Fibroblast of skin of right biceps (primary cell): ENCODE measurements at places on chromosomes 2 and 18.

DNA sequence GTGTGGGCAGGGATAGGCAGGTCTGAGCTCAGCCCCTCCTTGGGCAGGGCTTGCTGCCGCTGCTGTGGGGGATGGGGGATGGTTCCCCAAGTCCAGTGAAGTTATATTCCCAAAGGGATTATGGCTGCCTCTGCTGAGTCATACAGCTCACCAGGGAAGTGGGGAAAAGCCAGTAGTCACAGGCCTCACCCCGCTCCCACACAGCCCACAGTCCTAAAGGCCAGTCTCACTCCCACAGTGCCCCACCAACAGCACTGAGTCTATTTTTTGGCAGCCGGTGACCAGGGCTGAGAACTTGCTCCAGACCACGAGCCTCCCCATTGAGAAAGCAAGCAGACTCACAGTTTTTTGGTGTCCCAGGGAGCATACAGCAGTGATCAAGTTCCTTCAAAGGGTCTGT lies 173.3 kb downstream of the OSR1 start:
- DNase-seq = peak; percentile 52

DNA sequence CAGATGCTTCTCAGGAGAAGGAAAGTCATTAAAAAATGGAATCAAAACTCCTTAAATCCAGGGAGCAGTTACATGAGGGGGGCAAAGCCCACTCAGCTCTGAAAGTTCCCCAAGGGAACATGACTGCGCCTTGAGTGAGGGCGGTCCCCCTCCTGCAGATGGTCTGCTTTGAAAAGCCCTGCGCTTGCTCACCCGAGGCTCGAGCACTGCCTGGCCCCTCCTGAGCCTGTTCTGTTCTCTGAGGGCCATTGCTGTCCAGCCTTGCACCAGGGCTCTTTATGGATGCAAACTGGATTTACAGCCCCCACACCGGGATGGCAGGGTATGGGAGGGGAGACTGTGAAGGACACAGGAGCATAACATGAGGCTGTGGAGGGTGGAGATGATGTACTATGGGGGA lies 37.8 kb upstream of the DNMT3A start:
- no peak for DNase-seq

DNA sequence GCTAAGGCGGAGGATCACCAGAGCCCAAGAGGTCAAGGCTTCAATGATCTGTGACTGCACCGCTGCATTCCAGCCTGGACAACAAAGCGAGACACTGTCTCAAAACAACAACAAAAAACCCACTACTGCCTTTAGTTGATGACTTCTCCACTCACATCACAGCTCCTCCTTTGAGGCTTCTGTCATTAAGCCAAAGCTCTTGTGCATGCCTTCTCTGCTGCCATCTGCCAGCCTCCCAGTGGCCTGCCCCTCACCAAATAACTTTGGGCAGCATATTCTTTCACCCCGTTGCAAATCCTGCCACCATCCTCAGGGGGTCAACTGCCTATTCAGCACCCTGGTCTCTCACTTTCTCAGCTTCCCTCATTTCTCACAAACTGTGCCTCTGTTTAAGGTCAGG lies 27.5 kb downstream of the OSBPL1A start:
- no peak for DNase-seq

DNA sequence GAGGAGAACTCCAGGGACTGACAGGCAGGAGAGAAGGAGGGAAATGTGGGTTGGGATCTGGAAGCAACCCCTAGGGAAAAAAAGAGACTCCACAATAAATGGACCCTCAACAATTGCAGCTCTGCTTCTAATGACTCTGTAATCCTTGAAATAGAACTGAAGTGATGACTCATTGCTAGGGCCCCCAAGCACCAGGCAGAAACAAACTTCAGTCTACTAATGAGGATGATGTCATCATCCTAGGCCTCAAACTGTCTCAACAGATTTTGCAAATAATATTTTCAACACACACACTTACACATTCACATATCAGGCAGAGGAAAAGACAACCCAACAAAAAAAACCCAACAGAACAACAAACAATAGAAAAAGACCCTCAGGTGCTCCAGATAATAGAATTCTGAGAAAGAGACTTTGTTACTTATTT lies 143.3 kb downstream of the HDAC4 start:
- DNase-seq = peak; percentile 94

DNA sequence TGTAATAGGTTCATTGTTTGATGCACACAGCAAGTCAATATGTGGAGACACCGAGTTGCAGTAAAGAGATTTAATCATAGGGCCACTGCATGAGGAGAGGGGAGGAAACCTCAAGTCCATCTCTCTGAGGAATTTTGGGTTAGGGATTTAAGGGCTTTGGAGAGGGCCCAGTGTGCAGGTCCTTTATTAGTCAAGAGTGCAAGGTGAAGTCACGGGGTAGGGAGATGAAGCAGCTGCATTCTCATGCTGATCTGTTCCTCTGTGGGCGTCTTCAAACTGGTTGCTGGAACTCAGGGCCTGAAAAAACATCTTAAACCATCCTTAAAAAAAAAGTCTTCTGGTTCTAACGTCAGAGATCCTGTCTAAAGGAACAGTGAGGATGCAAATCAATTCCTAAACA lies 131.6 kb downstream of the NXPH2 start:
- no peak for DNase-seq

DNA sequence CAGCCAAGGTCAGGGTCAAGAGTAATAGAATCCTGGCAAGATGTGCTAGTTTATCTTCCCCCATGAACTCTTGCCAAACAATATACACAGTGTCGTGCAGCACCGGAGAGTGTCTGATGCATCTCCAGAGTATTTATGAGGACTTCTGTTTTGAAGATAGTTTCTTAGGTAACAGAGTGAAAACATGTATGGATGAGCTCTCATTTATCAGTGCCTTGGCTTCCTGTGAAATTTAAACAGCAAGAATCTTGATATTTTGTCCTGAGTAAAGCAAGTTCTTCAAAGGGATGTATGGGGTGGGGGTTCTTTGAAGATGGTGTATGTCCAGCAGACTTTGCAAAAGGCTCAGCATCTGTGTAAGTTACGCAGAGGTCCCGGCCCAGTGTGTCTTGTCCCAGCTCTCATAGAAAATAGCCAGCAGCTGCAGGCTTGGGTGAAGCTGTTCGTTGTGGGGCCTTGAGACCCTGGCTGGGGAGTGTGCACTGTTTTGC lies 361.0 kb upstream of the NT5C1B start:
- peak; percentile 69 for DNase-seq

DNA sequence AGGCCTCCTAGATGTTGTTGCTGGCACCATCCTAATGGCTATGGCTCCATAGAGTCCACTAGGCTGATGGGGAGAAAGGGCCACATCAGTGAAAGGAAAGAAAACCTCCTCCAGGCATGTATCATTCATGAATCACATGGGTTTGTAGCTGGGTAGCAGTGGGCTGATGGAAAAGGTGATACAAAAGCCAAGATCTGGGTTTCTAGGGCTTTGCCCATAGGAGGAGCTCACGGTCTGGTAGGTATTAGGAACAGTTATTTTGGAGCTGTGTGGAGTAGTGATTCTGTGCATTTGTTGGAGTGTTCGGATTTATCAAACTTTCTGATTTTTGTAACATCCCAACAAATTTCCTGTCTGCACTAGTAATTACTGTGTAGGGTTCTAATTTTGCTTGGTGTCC lies 259.2 kb downstream of the SLC4A3 start:
- DNase-seq = peak; percentile 5

DNA sequence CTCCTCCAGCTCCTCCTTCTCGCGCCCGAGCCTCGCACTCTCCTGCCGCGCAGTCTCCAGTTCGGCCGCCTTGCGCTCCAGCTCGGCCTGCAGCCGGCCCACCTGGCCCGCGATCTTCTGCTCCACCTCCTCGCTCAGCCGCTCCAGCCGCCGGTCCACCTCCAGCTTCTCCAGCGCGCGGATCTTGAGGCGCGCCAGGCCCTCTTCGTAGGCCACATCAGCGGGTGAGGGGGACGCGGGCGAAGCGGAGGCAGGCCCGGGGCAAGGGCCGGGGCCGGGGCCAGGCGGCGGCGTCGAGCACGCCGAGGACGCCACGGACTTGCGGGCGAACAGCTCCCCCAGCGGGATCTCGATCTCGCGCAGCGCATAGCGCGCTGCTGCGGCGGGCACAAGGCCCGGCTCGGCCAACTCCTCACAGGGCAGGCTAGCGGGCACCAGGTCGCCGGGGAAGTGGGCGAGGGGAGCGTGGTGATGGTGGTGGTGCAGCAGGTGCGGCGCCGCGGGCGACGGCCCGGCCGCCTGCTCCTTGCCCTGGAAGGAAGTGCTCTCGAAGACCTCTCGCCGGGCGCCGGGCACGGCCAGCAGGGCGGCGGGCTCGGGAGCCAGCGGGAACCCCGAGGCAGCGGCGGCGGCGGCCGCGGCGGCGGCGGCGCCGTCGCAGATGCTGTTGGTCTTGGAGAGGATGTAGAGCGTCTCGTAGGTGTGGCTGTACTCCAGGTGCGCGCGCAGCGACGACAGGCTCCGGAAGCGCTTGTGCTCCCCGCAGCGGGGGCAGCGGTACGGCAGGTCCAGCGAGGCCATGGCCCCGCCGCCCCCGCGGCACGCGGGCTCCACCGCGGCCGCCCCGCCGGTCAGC lies 15.2 kb downstream of the FBXO41 start:
- peak; percentile 25 for DNase-seq

- no peak for DNase-seq
These were observed 90.0 kb downstream of the MBP start for GRCh38 chr18:77042583-77042982.

- DNase-seq = no peak
These were observed 51.0 kb downstream of the FARSB start for GRCh38 chr2:222604749-222605515.

DNA sequence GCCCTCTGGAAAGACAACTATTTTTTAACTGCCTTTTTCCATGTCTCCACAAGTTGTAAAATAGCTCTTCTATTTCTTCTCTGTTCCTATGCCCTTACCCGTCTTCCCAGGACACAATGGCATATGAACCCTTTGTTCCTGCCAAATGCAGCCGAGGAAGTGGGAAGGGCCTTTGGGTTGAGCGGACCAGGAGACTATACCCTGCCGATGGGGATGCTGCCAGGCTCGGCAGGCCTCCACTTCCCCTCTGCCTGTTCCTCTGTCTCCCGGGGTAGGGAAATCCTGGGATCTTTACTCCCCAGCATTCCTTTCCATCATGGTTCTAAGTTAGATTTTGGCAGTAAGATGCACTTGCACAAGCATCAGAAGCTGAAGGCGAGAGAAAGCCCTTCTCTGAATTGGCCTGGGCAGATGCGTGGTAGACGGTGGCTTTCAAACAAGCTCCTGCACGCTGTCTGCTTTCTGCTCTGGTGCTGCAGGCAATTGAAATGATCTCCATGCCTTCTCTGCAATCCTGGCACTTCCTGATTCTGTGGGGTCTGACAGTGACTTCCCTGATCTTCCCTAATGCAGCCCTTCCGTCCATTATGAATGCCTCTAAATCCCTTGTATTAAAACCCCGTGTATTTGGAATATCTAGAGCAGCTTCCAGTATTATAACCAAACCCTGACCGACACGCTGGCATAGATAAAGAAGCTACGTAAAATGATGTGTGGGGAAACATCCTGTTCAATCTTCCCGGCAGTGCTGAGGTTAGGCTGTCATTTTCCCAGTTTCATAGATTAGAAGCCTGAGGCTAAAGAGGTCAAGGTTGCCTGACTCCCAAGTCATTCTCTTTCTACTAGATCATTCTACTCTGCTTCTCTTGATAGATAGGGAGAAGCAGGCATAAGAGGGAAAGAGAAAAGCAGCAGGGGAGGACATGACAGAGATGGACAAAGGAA lies 69.8 kb downstream of the MCFD2 start:
- DNase-seq = no peak

DNA sequence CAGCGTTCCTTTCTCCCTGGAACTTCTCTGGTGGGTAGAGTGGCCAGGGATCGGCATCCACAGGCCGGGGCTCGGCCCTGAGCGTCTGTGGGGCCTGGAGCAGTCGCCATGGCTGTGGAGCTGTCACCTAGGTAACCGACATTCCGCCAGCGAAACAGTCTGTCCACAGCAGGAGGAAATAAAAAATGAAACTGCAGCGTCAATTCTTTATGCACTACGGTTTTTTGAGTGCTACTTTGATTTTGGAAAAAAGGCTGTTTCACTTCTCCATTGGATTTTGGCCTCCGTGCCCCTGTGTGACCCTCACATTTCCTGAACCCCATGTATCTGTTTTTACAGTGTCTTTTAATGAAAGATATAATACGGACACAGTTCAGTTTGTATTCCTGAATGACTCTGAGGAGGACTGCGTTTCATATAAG lies 163.4 kb downstream of the LDLRAD4 start:
- DNase-seq = peak; percentile 56

DNA sequence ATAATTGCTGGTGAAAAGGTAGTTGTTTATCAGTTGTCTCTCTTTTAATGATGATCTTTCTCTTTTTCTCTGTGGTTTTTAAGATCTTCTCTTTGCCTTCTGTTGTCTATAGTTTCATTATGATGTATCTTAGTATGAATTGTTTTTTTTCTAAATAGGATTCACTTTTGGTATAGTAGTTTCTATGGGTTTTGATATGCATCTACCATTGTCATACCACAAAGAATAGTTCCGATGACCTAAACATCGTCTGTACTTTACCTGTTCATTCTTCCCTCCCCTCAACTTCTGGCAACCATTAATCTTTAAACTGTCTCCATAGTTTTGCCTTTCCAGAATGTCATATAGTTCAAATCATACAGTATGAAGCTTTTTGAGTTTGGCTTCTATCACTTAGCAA lies 19.6 kb downstream of the RDH14 start:
- DNase-seq = no peak

DNA sequence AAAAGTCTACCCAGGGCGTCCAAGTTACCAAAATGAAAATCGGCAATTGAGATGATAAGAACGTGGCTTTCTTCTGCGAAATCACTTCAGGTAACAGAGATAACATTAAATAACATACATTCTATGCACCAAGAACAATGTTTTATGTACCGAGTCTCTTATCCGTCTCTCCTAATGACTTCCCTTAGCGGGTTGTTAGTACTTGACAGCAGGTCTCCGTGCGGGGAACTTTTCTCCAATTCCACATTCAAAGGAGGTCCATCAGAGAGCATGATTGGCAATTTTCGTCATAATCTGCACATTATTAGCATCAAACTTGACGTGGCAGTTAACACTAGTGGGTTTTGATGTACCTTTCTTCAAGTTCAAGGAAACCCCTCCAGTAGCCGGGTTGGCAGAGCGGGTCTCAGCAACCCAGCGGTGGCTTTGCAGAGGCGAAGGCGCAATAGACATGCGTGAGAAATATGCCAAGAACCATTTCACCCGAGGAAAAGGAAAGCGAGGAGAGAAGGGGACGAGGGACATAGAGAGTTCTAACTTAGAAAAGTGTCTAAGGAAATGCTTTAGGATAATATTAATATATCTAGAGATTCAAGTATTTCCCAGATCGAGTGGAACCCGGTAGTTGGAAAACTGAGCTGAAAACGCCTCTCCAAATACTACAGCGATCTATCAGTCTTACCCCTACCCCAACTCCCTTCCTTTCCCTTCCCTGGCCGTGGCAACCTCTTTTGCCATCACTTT lies 5.0 kb downstream of the EVX2 start:
- DNase-seq = no peak

GRCh38 chr2:227939271-227940027 lies 68.0 kb downstream of the DAW1 start:
- DNase-seq = peak; percentile 27

GRCh38 chr2:169768262-169768995 lies 30.2 kb upstream of the SSB start:
- DNase-seq = no peak

- peak; percentile 40 for DNase-seq
These were observed 178.6 kb downstream of the NEDD4L start for GRCh38 chr18:58222432-58223125.
